GM20000 (cell line): ENCODE measurements at places on chromosomes 4 and X.

- DNase-seq, result no peak
Measured at GRCh38 chr4:140811429-140811828, 55.2 kb upstream of the TBC1D9 start.

- DNase-seq, result no peak
Measured at GRCh38 chr4:22672519-22672918, 20.2 kb upstream of the GBA3 start.

DNA sequence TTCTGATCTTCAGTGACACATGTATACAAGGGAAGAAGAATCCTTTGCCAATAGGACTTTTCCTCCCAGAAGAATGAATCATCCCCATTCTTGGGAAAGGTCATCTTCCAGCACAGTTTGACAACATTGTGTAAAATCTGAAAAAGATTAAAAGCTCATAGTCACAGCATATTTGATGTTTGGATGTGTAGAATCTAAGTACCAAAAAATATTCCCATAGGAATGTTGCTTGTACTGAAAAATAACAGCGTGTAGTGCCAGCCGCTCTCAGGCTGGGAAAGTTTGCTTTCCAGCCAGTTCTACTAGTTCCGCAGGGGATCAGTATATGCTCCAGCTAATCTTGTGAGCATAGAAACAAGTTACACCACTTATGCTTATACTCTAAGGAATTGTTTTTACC, 74.7 kb upstream of the IL13RA1 start:
- no peak for DNase-seq

DNA sequence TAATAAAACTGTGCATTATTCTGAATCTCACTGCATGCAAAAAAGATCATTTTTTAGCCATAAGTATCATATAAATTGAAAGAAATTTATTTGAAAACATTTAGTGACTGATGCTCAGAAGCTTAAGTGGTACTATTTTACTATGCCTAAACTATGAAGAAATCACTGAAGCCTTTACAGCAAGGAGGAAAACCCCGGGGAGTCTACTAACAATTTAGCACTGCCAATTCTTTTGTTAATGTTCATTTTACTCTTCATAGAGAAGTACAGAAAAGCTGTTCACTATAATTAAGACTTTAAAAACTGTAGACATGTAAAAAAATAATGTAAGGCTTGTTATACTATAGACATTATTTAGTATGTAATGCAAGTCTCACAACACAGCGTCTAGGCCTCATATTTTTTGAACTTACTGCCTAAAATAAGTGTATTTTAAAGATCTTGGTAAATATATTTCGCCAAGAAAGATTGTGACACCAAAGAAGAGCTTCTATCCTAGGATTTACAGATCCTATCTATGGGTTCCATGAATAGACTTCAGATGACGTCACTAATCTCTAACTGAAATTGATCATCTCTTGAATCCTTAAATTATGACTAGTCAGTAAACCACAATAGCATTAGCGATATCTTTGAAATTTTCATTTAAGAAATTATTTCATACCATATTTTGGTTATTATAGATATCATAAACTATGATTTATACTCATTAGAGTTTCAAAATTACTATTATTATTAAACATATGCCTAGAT, 602.5 kb downstream of the TMA16 start:
- DNase-seq, result no peak

DNA sequence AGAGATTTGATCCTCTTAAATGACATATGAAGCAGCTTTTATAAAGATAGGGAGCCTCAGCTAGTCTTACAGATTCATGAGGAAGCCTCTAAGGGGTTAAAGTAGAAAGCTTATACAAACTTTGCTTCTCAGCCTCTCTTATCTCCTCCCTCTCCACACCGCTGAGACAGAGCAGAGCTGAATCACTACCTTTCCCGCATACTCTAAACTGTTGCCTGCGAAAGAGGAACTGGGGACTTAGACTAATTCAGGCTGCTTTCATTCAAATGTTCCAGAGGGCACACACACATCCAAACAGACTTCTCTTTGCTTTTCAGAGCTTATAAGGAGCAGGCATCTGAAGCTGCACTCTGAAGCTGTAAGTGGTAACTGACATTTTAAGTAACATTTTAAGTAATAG, at the start of gene SERTM2:
Gene SERTM2, plus strand, starts transcription at position 169 of the 400 bp plus-strand sequence. CDS start 7,213 bp downstream, outside the sequence.
- DNase-seq, result peak; percentile 1

DNA sequence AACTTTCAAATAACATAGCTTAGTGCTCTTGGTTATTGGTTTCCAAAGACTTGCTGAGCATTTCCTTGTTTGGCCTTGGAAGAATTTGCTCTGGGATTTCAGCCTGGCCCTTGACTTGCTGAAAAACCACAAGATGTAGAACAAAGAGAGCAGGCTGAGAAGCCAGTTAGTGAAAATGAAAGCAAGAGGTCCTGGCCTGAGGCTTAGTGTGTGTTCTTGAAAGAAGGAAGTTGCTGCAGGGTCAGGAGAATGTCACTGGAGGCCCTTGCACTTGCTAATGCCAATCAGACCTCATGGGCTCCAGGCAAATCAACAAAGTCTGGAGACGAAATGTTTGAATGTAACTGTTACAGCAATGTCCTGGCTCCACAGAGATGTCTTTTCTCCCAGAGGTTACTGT, 79.4 kb downstream of the SYNPO2 start:
- peak; percentile 76 for DNase-seq

DNA sequence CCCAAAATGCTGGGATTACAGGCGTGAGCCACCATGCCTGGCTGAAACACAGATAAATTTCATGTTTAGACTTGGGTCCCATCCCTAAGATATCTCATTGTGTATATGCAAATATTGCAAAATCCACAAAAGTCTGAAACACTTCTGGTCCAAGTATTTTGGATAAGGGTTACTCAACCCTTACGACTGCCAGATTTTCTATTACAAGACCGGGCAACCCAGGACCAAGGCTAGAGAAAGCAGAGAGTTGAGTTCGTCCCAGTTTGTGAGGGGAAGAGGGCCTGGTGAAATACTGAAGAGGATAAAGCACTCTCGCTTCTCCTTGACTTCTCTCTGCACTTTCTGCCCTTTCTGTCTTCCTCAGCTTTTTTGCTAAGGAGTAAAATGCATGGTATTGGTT, 34.5 kb downstream of the ZFX start:
- no peak for DNase-seq

DNA sequence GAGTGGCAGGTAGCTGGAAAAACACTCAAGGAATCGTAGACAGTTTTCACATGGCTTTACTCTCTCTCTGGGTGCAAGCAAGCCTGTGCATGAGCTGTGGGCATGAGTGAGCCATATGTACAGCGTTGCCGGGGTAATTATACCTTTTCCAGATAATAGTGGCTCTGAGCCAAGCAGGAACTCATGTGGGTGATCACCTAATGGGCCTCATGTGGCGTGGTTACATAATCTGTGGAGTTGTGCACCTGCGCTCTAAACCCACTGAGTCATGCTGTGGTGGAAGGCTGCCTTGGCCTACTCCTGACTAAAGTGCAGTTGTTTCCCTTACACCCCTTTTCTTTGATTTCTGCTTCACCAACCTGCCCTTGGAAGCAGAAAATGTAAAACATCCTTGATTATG, 1564.5 kb upstream of the PCDH10 start:
- no peak for DNase-seq

- no peak for DNase-seq
Measured at GRCh38 chr4:168488869-168489274, 8.0 kb upstream of the PALLD start.

DNA sequence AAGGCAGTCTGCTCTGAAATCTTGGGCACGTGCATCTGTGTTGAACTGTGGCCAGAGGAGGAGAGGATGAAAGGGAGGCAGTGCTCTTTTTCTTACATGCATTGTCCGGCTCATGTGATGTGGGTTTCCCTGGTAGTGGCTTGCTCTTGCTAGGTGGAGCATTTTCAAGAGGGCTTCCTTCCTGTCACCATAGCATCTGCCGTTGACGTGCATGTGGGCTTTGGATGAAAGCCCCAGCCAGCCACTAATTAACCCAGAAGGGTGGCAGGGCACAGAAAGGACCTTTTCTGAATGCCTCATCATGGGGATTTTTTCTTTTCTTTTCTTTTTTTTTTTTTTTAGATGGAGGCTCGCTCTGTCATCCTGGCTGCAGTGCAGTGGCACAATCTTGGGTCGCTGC, 121.3 kb downstream of the GPR143 start:
- peak; percentile 16 for DNase-seq

- DNase-seq, result no peak
Measured at GRCh38 chr4:182502064-182502463, 258.9 kb downstream of the TENM3 start.

DNA sequence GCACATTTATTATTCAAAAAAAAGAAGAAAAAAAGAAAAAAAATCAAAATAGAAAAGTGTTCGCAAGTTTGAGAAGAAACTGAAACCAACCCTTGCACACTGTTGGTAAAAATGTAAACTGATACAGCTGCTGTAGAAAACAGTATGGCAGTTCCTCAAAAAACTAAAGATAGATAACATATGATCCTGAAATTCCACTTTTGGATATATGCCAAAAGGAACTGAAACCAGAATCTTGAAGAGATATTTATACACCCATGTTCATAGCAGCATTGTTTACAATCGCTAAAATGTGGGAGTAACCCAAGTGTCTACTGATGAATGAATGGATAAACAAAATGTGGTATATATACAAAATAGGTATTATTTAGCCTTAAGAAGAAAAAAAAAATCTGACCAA, 155.4 kb downstream of the TBCK start:
- no peak for DNase-seq
